ENCODE measurements at places on chromosomes 16 and 17.

- no peak for DNase-seq
Measured at GRCh38 chr16:49396206-49396720, 22.7 kb downstream of the C16orf78 start.

GRCh38 chr17:75619506-75620431, 13.5 kb upstream of the SMIM5 start:
- DNase-seq, result no peak

DNA sequence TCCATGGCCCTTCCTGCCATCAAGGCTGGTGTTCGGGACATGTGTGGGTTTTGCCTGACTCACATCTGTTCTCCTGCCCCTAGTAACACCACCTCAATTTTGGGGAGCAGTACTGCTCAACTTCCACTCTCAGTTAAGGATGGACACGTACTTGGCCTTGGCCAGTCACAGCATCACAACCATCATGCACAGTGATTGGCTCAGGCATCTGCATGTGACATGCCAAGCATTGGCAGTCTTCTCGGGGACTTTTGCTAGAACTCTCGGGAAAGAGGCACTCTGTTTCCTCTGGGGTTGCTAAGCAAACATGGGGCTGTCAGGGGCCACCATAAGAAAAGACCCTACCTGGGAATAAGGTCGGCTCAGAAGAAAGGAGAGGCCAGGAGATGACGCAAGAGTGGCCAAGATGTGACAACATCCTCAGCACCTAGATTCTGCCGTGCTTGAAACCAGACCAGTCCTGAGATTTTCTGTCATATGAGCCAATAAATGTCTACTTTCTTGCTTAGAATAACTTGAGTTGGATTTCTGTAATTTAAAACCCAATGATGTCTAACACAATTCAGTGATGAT, 11.9 kb upstream of the KDM8 start:
- no peak for DNase-seq

- DNase-seq, result no peak
Measured at GRCh38 chr16:66481081-66481942, 54.2 kb downstream of the BEAN1 start.

DNA sequence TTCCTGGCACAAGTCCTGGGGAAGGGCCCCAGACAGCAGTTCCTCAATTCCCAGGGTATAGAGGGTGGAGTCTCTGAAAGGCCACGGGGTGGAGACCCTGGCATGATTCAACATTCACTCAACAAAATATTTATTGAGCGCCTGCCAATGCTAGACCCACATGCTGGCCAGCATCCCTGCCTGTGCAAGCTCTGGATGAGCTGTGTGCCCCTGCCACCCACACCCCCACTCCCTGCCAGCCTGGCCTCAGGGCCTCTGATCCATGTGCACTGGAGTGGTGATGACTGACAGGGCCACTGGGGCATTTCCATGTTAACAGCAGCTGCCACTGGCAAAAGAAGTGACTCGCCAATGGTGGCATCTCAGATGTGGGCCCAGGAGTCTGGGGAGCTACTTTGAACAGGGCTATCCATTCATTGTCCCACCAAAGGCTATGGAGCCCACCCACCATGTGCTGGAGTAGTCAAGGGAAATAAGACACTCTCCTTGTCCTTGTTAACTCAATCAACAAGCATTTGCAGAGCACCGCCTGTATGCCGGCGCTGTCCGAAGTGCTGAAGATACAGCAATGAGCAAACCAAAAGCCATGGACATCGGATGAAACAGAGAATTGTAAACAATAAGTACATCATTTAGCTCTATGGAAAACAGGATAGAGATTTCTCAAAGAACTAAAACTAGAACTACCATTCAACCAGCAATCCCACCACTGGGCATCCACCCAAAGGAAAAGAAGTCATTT, 3.0 kb upstream of the PRSS22 start:
- DNase-seq, result no peak

DNA sequence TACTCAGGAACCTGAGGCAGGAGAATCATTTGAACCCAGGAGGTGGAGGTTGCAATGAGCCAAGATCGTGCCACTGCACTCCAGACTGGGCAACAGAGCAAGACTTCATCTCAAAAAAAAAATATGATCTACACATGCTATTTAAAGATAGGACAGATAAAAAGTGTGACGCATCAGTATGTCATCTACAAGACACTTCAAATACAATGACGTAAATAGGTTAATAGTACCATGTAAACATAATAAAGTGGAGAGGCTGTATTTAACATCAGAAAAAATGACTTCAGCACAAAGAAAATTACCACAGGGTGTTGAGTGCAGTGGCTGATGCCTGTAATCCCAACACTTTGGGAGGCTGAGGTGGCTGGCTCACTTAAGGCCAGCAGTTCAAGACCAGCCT, 20.2 kb downstream of the ZNF778 start:
- no peak for DNase-seq

DNA sequence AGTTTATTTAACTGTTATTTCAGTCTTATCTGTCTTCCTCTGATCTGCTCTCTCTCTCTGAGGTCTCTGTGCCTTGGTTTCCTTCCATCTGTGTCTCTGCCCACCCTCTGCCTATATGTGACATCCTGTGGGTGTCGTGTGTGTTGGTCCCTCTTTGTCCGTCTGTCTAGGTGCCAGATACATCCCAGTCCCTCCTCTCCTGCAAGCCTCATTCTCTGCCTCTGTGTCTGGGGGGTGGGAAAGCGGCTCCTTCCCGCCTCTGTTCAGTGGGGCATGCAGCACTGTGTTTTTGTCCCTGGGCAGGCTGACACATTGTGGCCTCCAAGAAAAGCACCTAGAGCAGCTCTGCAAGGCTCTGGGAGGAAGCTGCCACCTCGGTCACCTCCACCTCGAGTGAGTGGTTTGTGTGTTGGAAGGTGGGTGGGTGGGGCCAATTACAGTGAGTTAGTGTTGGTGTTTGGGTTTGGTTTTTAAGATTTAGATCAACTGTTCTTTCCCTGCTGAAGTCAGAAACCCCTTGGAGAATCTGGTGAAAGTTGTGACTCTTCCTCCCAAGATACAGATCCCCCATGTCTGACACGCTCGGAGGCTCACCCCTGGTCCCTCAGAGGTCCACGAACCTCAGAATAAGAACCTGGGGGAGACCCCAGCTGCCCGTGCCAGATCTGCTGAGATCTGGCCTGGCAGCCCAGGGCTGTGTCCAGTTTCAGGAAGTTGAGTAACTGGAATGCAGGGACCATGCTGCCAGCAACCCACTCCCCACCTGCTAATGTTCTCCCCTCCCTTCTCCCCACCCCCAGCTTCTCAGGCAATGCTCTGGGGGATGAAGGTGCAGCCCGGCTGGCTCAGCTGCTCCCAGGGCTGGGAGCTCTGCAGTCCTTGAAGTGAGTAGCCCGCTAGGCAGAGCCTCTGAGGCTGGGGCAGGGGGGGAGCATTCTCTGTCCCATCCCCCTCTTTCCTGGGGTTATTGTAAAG, 50.9 kb upstream of the CPNE2 start:
- no peak for DNase-seq

- no peak for DNase-seq
Measured at GRCh38 chr17:59401274-59401673, 69.8 kb downstream of the YPEL2 start.

DNA sequence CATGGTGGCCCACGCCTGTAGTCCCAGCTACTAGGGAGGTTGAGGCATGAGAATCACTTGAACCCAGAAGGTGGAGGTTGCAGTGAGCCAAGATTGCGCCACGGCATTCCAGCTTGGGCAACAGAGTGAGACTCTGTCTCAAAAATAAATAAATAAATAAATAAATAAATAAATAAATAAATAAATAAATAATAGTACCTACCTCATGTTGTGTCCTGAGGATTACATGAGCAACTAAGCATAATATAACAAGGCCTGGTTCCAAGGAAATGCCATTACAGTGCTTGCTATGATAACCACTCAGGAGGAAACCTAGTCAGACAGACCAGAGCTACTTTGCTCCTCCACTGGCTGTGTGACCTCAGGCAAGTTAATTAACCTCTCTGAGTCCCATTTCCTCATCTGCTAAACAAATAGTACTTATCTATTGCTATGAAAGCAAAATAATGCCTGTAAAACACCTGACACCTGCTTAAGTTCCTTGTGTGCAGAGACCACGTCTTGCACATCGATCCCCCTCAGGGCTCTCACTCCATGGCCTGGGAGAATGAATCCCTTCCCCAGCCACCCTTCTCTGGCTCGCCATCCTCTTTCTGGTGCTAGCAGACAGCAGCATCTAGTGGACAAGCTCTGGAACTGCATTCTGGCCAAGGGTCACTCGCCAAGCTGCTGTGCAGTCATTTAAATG, 7.5 kb downstream of the EPOP start:
- peak; percentile 27 for DNase-seq

- no peak for DNase-seq
Measured at GRCh38 chr17:11308531-11308930, 67.5 kb downstream of the SHISA6 start.

DNA sequence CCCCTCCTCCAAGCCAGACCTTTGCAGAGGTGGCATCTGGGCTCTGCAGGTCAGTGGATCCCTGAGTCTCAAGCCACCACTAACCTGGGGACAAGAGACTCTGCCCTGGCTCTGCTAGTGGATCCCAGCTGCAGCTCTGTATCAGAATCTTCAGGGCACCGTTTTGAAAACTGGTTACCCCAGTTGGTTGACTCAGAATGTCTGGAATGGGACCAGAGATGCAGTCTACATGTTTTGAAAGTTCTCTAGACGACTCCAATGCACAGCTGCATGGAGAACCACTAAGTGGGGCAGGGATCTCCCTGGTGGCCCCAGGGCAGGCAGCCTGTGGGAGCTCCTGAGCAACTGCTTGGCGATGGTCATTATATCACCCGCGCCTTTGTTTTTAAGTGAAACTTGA, 34.1 kb upstream of the ADORA2B start:
- no peak for DNase-seq

DNA sequence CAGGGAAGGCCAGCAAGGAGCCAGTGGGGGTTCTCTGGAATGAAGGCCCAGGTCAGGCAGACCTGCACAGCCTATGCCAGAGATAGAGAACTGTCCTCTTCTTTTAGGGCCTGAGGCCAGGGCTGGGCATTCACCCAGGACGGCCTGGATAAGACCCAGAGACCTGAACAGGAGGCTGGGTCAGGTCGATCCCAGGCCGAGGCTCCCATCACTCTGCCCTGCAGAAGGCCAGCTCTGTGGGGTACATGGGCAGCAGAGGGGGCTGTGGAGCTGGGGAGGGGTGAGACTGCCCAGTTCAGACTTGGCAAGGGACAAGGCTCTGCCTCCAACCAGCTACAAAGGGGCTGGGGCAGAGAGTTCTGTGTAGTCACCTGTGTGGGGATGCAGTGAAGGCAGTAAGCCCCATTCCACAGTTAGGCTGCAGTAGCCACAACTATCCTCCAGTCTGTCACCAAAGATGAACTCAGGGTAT, 14.6 kb downstream of the HSD11B2 start:
- no peak for DNase-seq

Measured in SW 1271 (cell line).